ENCODE measurements at places on chromosomes 5 and 9. TPM values are rescaled to one million over a fixed set of nuclear protein-coding genes. Genes with fewer than 3 reads are reported as not detected.

DNA sequence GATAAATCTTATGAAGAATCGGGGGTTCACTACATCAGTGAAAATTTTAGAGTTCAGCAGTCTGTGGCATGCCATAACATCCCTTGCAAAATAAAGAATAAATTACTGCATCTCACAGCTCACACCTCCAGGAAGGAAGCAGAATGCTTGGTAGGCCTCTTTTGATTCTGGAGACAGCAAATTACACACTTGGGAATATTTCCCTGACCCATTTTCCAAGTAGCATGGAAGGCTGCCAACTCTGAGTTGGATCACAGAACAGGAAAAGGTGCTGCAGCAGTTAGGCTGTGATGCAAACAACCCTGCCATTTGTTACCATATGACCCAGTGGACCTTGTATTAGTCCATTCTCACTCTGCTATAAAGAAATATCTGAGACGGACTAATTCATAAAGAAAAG is 293.5 kb downstream of the ASTN2 start:
- no peaks in the 10 kb centered on the region for H3K27me3 ChIP-seq
- H3K4me3 ChIP-seq, result no peak overlapping the region
- DNase-seq, result no peak
- no peaks in the 10 kb centered on the region for H3K4me1 ChIP-seq

- DNase-seq, result no peak
- no peaks in the 10 kb centered on the region for H3K4me1 ChIP-seq
- H3K27me3 ChIP-seq, result peaks cover 4% of the 10 kb centered on the region
- no peak overlapping the region for H3K27ac ChIP-seq
- H3K36me3 ChIP-seq, result no peaks in the 10 kb centered on the region
Measured at GRCh38 chr9:127676638-127677037, 30.1 kb upstream of the CFAP157 start.

DNA sequence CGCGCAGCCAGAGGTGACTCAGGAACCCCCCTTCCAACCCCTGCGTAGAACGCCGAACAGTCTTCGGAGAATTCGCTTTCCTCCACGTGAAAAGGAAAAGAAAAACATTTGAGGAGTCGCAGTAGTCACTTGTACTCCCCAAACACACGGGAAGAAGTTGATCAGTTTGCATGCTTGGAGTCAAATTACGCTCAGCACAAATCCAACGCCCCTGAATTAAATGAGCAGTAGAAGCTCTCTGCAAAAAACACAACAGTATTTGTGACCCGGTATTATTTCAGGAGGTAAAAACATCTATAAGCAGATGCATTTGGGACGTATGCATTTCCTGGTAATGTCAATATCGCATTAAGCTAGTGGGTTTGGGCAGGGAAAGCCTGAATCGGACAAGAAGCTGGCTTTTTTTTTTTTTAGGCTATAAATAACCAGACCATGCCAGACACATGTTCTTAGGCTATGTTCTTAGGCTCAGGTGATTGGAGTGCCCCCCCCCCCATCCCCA is 854 bp upstream of the ARL15 start:
- H3K36me3 ChIP-seq, result no peaks in the 10 kb centered on the region
- peaks cover 20% of the 10 kb centered on the region for H3K4me1 ChIP-seq
- peaks cover 8% of the 10 kb centered on the region for H3K27me3 ChIP-seq
- peak overlapping the region; percentile 42 for H3K27ac ChIP-seq
- no peak for DNase-seq

DNA sequence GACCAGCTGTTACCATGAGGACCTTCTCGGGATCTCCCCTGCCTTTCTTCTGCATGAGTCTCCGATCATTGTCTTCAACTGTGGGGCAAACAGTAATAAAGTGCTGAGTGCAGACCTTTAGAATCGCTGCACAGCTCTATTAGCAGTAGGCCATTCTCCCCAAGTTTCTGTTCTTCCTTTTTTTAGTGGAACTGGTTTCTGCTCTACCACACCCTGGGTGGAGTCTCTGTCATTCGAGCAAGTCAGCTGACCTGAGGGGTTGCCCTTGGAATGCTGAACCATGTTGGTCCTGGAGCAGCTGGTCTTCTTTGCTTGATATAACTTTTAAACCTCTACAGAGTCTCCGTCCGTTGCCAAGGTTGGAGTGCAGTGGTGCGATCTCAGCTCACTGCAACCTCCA is 33.4 kb upstream of the GNPDA1 start:
- DNase-seq, result no peak
- H3K4me1 ChIP-seq, result peaks cover 4% of the 10 kb centered on the region
- H3K27me3 ChIP-seq, result no peaks in the 10 kb centered on the region
- H3K27ac ChIP-seq, result no peak overlapping the region
- no peak overlapping the region for H3K4me3 ChIP-seq

GRCh38 chr5:2143646-2144353 is 261.1 kb upstream of the IRX4 start:
- DNase-seq, result no peak
- peaks cover 3% of the 10 kb centered on the region for H3K27me3 ChIP-seq
- no peaks in the 10 kb centered on the region for H3K36me3 ChIP-seq
- H3K4me1 ChIP-seq, result no peaks in the 10 kb centered on the region
- H3K27ac ChIP-seq, result no peak overlapping the region

GRCh38 chr5:131323378-131323777 is 59.5 kb downstream of the CDC42SE2 start:
- H3K4me1 ChIP-seq, result peaks cover 27% of the 10 kb centered on the region
- no peaks in the 10 kb centered on the region for H3K27me3 ChIP-seq
- no peak overlapping the region for H3K4me3 ChIP-seq
- no peak for DNase-seq
- H3K27ac ChIP-seq, result no peak overlapping the region
- H3K36me3 ChIP-seq, result peaks cover 18% of the 10 kb centered on the region

DNA sequence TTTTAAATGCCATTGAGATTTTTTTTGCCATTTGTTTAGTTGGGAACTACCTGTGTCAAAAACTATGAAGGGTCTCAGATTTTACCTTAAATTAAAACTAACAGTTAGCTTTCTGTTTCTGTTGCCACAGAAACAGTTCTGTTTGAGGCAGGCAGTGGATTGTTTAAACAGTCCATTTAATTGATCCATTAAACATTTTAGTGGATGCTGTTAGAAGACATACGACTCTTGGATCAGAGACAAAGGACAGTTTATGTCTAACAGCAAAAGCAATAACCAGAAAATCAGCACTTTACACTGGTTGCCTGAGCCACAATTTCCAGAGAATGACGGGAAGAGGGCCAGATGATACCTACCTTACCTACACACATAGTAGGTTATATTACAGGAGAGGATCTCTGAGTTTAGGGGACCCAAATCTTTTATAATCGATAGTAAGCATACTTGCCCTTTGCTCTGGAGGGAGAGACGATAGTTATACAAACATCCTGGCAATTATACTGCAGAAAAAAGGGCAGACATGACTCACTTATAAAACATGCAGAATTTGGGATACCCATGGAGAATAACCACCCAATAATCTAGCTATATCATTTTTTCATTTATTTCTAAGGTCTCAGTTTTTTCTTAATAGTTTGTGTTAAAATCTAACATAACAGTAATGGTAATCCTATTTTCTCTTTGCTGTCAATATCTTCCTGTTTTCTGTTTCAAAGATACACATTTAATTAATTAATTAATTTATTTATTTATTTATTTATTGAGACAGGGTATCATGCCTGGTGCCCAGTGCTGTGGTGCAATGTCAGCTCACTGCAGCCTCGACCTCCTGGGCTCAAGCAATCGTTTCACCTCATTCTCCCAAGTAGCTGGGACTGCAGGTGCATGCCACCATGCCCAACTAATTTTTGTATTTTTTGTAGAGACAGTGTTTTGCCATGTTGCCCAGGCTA is 136.7 kb upstream of the TNFAIP8 start:
- peaks cover 15% of the 10 kb centered on the region for H3K4me1 ChIP-seq
- DNase-seq, result no peak

DNA sequence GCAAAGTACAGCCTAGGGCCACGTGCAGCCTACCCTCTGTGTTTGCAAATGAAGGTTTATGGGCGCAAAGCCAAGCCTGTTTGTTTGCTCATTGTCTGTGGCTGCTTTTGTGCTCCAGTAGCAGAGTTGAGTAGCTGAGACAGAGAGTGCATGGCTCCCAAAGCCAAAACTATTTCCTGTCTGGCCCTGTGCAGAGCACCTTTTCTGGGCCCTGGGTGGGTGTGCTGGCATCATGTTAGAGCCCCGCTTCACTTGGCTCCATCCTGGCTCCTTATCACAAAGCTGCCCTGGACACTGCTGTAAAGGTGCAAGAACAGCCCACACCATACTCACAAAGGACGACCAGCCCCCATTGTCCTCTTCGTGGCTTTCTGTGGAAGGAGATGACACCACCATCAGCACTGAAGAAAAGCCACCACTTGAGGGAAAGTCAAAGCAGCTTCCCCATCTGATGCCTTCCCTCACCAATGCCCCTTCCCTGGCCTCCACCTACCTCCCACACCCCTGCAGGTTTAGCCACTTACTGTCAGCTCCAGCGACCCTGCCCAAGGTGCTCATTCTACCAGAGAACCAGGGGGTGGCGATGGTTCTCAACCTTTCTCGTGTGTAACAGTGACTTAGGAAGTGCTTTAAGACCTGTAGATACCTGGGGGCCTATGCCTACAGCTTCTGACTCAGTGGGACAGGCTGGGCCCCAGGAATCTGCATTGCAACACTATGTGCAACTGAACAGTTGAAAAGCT is 23.4 kb downstream of the LCP2 start:
- no peak overlapping the region for H3K27ac ChIP-seq
- H3K36me3 ChIP-seq, result peaks cover 3% of the 10 kb centered on the region
- peaks cover 30% of the 10 kb centered on the region for H3K4me1 ChIP-seq
- no peaks in the 10 kb centered on the region for H3K27me3 ChIP-seq
- DNase-seq, result peak; percentile 38
- no peak overlapping the region for H3K4me3 ChIP-seq

DNA sequence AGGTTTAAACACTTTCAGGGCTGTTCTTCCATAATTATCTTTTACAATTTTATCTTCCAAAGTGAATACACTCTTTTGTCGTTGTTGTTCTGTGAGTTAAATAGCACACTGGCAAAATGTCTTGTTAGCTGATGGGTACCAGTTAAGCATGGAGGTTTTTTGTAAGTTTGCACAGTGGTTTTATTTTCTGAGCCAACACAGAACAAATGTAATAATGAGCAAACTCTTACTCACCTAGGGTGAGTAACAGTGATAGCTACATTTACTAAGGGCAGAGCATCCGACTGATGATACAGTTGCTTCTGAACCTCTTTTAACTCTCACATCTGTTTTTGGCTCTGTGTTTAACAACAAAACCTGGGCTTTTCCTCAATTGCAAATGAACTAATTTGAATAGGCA is 103.2 kb downstream of the CTNND2 start:
- no peak for DNase-seq
- H3K4me3 ChIP-seq, result no peak overlapping the region
- H3K4me1 ChIP-seq, result no peaks in the 10 kb centered on the region
- no peaks in the 10 kb centered on the region for H3K36me3 ChIP-seq

DNA sequence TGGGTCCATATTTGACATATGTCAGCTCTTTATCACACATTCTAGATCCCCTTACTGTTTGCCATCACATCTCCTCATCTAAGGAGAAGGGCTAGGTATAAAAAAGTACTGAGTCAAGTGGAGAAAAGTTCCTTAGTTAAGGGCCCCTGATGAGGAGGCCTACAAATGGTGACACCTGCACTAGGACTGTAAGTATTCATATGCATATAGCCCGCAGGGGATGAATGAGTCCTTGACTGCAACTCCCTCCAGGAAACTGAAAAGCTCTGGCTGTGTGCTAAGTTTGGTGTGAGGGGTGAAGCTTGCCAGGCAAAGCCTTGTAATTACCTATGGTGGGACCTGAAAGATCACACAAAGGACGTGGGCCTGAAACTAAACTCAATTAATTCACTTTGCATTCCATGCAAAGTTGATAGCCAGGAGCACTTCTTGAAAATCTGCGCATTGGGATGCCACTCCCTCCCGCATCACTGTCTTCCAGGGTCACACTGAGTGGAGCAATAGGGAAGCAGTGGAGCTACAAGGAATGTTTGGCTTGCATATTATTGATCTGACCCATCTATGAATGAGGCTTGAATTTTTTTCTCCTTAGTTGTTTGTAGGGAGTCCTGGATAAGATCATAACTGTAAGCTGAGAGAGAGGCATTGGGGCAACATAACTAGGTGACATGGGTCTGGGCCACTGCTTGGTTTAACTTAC is 11.9 kb upstream of the EQTN start:
- H3K27me3 ChIP-seq, result no peaks in the 10 kb centered on the region
- no peak overlapping the region for H3K27ac ChIP-seq
- no peak overlapping the region for H3K4me3 ChIP-seq
- no peaks in the 10 kb centered on the region for H3K36me3 ChIP-seq
- H3K4me1 ChIP-seq, result no peaks in the 10 kb centered on the region
- DNase-seq, result no peak

GRCh38 chr9:126292736-126293521 is 33.7 kb upstream of the MVB12B start:
- no peaks in the 10 kb centered on the region for H3K27me3 ChIP-seq
- H3K4me1 ChIP-seq, result no peaks in the 10 kb centered on the region
- H3K36me3 ChIP-seq, result no peaks in the 10 kb centered on the region
- no peak overlapping the region for H3K27ac ChIP-seq
- no peak for DNase-seq
- H3K4me3 ChIP-seq, result no peak overlapping the region

- H3K27me3 ChIP-seq, result no peaks in the 10 kb centered on the region
- no peak overlapping the region for H3K4me3 ChIP-seq
- H3K27ac ChIP-seq, result no peak overlapping the region
- H3K4me1 ChIP-seq, result no peaks in the 10 kb centered on the region
- DNase-seq, result no peak
- H3K36me3 ChIP-seq, result no peaks in the 10 kb centered on the region
Measured at GRCh38 chr5:77791926-77792325, 15.8 kb upstream of the TBCA start.

DNA sequence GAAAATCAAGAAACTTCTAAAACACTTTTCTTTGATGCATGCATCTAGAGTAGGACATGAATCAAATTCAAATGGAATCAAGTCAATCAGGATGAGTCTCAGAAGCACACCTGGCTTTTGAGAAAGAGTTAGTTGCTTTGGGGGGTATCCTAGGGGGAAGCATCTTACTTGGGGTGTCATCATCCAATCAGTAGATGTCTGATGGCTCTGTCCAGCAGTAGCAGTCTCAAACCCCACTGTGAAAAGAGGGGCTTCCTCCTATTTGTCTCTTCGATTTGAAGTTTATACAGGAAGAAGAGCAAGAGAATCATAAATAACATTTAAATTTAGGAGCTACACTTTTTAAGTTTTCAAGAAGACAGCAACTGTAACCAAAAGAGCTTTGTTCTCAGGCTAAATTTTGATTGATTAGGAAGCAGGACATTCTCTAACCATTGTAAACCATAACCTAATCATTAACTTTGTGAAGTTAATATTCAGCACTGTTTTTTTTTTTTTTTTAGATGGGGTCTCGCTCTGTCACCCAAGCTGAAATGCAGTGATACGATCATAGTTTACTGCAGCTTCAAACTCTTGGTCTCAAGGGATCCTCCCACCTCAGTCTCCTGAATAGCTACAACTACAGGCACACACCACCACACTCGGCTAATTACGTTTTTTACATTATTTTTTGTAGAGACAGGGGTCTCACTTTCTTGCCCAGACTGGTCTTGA is 614.7 kb downstream of the CSNK1G3 start:
- H3K4me1 ChIP-seq, result peaks cover 13% of the 10 kb centered on the region
- no peak overlapping the region for H3K27ac ChIP-seq
- H3K36me3 ChIP-seq, result no peaks in the 10 kb centered on the region
- no peaks in the 10 kb centered on the region for H3K27me3 ChIP-seq

WDR38 gene
- total RNA-seq, result not detected

FLT4 gene
- total RNA-seq, result not detected

PCA3 gene
- not detected for total RNA-seq

PTRH1 gene
- total RNA-seq, result 7.6 TPM

ENG gene
- 12.6 TPM for total RNA-seq

All from B cell (primary cell).